ENCODE measurements at places on chromosomes 16 and 17.
A peak's percentile ranks its signal among the peaks of the same experiment; 100 is the strongest.

DNA sequence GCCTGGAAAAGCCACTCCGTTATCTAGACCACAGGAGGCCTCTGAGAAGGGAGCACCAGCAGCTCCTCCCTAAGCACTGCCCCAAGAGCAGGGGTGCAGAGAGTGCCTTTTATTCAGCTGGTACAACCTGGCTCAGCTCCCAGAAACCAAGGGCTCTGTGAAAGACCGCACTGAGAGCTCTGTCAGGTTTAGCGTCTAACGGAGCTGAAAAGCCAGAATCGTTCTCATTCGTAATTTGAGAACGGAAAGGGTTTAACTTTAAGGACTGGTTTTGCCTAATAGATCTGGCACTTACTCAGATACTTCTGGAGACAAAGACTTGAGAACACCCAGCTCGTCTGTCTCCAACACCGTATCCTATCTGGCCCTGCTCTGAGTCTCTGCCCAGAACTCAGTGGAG is 13.5 kb downstream of the MPG start:
- DNase-seq: no peak

DNA sequence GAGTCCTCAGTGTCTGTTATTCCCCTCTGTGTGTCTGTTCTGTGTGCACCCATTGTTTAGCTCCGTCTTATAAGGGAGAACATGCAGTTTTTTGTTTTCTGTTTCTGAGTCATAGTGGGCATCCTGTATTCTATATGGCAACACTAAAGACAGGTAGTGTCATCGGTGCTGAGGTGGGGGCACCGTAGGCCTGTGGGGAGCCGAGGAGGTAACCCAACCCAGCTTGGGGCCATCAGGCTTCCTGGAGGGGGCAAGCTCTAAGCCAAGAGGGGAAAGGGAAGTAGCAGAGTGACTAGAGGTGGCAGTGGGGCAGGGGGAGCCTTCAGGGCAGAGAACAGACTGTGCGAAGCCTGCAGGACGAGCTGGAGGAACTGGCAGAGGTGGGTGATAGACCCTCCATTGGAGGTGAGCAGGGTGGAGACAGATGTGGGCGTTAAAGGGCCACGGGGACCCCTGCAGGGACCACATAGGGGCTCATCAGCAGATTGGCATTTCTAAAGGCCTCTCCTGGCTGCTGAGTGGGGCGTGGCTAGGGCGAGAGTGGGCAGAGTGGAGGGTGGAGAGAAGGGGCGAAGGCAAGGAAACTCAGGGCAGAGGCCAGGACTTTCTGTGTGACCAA is 36.5 kb downstream of the CPNE2 start:
- DNase-seq: peak; percentile 32

- DNase-seq: no peak
Measured at GRCh38 chr17:50362661-50363060, 10.3 kb downstream of the MRPL27 start.

GRCh38 chr16:87628940-87629339 is 26.6 kb downstream of the JPH3 start:
- no peak for DNase-seq

DNA sequence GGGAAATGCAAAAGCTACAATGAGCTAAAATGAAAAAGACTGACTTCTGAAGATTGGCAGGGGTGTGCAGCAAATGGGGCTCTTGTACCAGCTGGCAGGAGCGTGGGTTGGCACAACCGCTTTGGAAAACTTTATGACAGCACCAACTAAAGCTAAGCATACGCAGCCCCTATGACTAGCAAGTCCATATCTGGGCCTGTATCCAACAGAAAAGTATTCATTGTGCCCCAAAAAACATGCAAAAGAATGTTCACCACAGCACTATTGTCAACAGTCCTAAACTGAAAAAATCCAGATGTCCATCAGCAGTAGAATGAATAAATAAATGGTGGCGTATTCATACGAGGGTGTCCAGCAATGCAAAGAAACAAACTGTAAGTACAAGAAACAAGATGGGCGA is 22.6 kb upstream of the ITGA3 start:
- DNase-seq: no peak

DNA sequence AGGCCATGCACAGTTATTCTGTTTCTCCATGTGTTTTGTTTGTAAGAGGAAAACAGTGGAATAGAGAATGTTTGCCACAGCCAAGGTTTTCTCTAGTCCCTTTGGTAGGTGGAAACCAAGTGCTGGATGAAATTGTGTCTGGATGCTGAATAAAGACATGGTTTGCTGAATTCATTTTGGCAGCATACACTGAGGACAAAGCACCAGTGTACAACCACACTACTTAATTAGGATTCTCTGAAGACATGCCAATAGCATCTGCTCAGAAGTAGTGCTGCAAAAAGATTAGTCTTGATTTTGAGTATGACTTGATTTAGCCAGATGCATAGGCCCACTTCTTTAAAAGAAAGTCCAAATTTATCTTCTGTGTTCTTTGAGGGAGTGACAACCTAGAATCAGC is 230.5 kb upstream of the CACNG5 start:
- no peak for DNase-seq

GRCh38 chr17:80763293-80763867 is 218.7 kb downstream of the RPTOR start:
- no peak for DNase-seq

- DNase-seq: no peak
Measured at GRCh38 chr16:13109171-13109570, 207.8 kb downstream of the SHISA9 start.

DNA sequence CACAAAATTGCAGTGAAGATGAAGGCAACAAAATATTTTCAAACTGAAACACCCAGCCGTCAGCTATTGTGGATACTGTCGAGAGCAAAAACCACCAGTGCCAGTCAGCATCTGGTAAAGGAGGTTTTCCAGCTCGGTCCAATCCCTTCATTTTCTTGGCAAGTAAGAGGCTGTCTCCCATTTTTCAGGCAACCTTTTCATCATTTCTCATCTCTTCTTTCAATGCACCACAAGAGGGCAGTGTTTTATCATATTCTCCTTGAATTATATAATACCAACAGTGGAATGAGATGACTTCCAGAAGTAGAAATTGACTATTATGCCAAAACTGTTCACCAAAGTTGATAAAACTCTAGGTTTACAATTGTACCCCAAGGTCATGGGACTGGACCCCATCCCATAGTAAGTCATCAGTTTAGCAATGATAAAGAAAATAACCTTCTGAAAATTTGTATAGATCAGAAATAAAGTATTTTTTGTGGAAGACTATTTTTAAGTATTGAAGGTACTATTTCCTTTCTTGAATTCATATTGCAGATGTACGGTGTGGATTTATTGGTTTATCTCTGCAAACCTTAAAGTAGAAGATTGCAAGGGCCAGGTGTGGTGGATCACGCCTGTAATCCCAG is 16.8 kb downstream of the NQO1 start:
- DNase-seq: no peak

GRCh38 chr17:73586921-73587602 is 57.2 kb downstream of the SDK2 start:
- DNase-seq: no peak

DNA sequence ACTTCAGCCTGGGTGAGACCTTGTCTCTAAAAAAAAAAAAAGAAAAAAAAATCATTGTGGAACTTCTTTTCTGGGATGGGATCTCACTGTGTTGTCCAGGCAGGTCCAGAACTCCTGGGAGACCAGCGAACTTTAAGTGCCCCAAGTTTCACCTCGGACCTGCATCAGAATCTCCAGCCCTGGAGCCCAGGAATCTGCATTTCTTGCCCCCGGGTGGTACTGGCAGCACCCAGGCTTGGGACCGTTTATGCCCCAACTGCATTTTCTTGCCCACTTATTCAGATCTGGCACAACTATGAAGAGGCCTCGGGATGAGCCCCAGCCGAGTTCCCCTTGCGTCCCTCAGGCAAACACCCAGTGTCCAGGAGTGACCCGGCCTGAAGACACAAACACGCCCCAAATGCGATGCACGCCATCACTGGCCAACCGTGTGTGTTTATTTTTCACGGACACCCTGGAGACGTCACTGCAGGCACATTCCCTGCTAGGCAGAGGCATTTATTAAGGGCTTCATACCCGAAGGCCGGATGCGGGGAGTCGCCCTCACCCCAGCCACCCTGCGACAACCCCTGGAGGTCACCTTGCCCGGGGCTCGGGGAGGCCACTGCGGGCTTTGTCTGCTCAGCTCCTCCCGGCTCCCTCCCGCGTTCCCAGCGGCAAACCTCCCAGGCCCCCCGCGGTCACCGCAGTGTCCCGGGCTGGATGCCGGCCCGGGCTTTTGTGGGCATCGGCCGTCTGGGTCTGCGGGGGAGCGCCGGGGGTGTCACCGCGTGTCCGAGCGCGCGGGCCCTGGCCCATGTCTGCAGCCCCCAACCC is 684 bp upstream of the SPIRE2 start:
- DNase-seq: no peak

GRCh38 chr17:53454337-53454736 is 368.4 kb upstream of the KIF2B start:
- no peak for DNase-seq

GRCh38 chr17:45579529-45580495 is 89.3 kb upstream of the PLEKHM1 start:
- no peak for DNase-seq

GRCh38 chr16:23502466-23502865 is 7.8 kb downstream of the GGA2 start:
- DNase-seq: no peak

DNA sequence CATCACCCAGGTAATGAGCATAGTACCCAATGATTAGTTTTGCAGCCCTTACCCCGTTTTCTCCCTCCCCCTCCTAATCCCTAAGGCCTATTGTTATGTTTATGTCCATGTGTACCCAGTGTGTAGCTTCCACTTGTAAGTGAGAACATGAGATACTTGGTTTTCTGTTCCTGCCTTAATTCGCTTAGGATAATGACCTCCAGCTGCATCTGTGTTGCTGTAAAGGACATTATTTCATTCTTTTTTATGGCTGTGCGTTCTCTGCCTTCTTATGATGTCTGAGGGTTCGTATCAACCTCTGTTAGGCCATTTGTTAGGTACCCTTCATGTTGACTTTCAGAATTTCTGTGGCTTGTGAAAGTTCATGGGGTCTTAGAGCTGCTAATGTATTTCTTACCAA is 31.0 kb downstream of the CTCF start:
- DNase-seq: no peak

DNA sequence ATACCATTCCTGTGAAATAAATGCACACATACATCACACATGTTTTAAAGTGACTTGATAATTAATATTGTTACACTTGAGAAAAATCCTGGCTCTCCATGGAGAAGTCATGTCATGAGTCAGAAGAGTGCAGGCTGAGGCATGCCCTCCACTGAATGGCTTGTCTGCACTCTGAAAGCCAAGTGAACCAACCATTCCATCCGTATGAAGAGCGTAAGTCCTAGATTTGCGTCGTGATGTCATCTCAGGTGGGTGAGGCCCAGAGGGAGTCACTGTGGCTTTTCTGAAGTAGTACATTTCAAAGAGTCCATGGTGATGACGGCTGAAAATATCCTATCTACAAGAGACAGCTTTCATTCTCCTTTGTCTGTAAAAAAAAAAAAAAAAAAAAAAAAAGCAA is 83.5 kb upstream of the IRX5 start:
- no peak for DNase-seq

- DNase-seq: no peak
Measured at GRCh38 chr16:4206680-4207079, 35.2 kb downstream of the SRL start.

DNA sequence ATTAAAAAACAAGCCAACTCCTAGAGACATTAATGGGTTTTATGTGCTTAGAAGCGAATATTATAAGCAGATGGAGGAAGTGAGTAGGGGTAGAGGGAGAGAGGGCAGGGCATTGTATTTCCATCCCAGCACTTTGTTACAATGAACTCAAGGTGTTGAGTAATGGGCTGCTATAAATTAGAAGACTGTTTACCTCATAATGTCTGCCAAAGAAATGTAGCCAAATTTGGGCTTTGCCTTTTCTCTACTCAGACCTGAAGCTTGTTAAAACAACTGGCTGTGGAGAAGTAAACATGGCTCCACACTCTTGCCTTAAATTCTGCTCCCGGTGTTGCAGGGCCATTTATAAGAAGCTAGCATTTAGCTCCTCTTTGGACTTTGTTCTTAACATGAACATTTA is 134.7 kb downstream of the PMP22 start:
- DNase-seq: no peak

DNA sequence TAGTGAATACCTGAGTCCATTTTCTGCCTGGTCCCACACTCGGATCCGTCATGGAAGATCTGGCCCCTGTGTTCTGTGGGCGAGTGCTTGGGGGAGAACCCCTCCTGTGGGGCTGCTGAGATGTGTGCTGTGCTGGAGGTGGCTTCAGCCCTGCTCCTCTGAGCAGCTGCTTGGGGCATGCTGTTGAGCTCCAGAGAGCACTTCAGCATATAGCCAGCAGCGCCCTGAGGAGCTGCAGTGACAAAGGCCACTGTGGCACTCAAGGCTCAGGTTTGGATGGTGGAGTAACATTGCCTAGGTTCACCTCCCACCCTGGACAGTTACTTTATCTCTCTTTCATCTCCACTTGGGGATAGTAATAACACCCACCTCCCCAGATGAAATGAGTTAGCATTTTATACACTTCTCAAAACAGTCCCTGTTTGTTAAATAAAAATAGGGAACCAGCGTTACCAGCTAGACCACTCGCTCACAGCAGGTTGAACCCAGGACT is 75.3 kb downstream of the KSR1 start:
- no peak for DNase-seq

GRCh38 chr16:88763502-88764053 is 21.4 kb downstream of the PIEZO1 start:
- DNase-seq: no peak

- DNase-seq: no peak
Measured at GRCh38 chr17:4901648-4902344, 1.1 kb downstream of the CHRNE start.

DNA sequence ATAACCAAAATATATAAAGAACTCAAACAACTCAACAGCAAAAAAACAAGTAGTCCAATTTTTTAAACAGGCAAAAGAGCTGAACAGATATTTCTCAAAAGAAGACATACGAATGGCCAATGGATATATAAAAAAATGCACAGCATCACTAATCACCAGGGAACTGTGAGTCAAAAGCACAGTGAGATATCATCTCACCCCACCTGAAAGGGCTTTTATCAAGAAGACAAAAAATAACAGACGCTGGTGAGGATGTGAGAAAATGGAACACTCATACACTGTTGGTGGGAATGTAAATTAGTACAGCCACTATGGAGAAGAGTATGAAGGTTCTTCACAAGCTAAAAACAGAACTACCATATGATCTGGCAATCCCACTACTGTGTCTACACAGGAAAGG is 7.4 kb downstream of the XYLT1 start:
- DNase-seq: no peak

GRCh38 chr16:88995194-88995593 is 18.2 kb upstream of the CBFA2T3 start:
- no peak for DNase-seq

DNA sequence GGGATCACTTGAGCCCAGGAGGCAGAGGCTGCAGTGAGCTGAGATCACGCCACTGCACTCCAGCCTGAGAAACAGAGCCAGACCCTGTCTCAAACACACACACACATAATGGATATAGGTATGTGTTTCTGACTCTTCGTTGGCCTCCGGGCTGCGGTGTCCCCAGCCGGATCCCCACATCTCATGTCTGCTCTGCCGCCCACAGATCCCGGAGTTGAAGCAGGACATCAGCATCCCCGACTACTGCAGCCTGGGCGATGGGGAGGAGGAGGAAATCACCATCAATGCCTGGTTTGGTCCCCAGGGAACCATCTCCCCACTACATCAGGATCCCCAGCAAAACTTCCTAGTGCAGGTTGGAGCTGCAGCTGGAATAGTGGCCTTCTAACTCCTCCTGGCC is 15.4 kb downstream of the KDM8 start:
- no peak for DNase-seq
